ENCODE measurements at places on chromosomes 6 and 20.

DNA sequence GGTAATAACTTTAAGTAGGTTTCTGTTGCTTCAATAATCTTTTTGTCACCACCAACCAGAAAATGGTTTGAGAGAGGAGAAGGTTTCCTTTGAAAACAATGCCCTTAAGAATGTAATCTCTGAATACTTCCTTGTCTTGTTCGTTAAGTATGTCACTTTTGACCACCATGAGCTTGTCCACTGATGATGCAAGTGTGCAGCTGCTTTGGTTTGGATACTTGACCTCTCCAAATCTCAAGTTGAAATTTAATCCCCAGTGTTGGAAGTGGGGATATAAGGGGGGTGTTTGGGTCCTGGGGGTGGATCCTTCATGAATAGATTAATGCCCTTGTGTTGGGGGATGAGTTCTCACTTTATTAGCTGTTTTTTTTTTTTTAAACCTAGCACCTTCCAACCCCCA, 985.4 kb downstream of the EPHA7 start:
- DNase-seq = no peak

DNA sequence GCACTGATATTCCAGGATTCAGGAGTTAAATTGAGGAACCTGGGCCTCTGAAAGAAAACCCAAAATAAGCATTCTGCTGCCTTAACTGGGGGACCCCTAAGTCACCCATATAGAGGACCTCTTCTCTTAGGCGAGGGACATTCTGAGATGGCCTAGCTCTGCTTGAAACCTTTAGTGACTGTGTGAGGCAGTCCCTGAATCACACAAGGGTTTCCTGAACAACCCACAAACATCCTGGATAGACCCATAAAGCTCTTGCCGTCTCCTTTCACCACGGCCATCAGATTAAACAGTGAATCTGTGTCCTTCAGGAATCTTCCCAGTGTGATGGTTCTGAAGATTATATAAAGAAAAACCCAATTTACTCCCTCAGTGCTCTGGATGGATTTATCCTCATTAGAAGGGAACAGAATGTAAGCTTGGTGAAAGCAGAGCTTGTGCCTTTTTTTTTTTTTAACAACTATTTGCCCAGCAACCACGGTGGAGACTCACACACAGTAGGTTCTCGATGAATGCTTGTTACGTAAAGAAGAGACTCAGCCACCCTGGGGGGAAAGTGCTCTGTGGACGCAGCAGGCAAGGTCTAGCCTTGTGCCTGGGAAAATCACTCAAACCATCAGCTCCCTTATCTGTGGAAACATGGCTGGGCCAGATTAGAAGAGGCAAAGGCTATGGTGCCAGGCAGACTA, 39.1 kb upstream of the SIRPG start:
- DNase-seq = peak; percentile 30

GRCh38 chr6:105867277-105867676, 218.9 kb upstream of the PRDM1 start:
- DNase-seq = no peak

DNA sequence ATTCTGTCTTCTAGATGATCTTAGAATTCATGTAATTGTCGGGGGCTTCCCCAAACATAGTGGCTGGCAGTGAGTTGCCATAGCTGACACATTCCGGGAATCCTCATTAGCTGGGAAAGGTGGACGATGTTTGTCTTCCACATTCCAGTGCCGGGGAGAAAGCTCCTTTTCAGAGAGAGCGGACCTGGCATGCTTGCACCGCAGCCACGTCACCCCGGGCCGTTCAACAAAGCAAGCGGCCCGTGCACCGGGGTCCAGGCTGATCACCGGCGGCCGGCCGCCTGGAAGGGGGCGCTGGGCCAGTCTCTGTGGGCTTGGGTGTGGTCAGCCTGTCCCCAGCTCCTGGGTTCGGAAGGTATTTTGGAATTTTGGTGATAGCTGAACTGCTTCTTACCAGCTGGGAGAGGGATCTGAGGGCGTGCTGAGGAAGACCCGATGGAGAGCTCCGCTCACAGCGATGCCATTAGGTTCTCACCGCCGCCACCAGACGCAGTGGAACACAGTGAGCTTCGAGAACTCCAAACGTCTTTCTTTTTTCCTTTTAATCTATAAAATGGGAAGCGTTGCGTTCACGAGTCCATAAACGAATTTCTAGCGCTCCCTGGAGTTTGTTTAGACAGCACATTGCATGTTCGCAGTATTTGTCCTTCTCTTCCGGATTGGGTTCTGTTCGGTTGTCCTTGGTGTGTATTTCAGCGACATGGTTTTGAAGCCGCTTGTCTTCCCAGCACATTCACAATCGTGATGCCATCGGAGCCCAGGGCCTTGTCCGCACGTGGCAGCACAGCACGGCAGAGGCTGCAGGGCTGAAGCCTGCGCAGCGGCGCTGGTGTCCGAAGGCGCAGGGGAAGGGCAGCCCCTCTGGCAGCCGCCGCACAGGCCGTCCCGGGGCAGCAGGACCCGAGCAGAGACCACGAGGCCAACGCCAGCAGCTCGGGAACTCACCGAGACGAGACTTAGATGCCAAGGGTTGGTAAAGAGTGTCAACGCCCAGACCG, 557.6 kb downstream of the QKI start:
- DNase-seq = no peak

- peak; percentile 80 for DNase-seq
Observed at GRCh38 chr20:330233-331149, 5.1 kb downstream of the SOX12 start.

DNA sequence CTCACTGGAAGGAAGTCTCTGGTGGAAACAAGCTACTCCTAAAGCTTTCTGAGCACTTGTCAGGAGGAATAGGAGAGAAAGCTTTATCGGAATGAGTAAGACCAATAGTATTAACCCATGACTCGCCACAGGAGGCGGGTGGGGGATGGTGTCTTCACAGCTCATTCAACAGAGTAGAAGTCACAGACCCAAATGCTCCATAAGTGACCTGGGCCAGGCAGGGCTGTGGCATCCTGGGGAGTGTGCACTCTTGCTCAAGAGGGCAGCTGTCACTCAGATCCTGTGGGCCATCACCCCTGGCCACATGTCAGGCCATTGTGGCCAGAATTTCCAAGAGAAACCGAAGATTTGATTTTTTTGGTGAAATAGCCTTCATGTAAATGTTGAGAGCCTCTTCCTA, 116.0 kb downstream of the SYCP2 start:
- no peak for DNase-seq

- no peak for DNase-seq
Observed at GRCh38 chr20:64069614-64070243, 6.7 kb downstream of the TCEA2 start.

DNA sequence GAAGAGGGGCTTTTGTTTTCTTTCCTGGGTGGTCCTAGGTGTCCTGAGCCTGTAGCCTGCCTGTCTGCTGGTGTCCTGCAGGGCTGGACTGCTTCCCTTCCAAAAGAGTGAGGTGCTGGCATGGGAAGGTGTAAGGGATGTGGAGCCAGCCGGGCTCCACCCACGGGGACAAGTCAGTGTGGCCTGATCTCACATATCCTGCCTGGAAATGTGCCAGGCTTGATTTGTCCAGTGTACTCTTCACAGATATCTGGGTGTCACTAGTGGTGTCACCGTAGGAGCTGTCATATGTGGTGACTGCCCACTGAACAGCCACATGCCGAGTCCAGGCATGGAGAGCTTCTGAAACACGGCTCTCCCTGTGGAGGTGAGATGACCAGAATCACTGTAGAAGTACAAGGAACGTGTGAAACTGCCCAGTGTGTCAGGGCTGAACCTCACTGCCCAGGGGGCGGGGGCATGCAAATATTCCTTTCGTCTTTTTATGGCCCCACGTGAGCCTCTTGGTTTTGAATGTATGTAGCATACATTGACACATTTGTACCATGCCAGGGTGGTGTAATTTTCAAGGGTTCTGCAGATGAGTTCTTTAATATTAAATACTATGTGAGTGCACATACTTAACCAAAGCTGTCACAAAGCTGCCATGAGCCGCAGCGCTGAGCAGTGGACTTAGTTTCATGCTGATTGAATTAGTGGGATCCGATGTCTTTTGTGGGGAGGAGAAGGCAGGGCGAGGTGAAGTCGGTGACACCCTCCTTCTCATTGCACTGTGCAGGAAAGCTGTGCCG, 55.8 kb downstream of the CDH4 start:
- DNase-seq = no peak

DNA sequence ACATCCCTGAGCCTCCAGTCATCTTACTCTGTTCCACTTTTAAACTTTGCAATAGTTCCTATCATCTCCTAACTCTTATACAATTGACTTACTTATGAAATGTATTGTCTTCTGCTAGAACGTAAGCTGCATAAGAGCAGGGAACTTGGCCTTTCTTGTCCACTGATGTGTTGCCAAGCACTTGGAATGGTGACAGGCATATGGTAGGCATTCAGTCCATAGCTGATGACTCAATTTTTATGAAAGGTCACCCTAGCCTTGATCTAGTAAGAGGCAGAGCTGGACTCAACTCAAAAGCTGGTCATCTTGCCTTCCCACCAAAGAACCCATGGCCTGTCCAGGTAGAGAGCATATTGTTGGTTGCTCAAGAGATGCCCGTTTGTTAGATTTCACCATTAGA, 82.4 kb upstream of the FAM184A start:
- no peak for DNase-seq

DNA sequence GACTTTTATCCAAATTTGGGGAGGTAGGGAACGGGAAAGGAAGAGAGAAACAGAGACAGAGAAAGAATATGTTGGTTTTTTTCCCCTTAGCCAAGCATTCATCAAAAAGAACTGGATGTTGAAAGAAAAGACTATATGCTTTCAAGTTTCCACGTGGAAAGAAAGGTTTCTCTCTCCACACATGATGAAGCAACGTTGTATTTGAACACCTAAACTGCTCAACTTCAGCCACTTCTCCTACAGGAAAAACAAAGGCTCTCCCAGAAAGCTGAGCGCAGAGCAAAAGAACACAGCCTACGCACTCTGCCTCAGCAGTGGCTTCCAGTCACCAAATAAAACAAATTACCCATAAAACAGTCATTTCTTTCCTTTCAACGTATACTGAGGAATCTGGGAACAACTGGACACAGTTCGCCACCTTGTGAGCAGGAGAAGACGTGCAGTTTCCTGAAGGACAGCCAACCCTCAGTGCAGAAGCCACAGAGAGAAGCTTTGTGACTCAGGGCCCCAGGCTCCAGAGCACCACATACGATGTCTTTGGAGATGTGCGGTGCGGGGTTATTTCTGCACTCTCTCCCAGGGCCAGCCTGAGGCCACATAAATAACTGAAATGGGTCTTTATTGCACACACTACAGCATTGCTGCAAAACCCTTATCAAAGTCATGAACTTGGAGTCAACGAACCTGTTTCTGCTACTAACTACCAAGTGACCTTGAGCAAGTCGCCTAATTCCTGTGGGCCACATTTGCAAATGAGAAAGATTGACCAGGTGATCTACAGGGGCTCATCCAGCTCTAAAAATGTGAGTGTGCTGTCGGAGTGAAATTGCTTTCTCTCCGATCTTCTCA, 10.1 kb downstream of the IL17F start:
- DNase-seq = no peak

DNA sequence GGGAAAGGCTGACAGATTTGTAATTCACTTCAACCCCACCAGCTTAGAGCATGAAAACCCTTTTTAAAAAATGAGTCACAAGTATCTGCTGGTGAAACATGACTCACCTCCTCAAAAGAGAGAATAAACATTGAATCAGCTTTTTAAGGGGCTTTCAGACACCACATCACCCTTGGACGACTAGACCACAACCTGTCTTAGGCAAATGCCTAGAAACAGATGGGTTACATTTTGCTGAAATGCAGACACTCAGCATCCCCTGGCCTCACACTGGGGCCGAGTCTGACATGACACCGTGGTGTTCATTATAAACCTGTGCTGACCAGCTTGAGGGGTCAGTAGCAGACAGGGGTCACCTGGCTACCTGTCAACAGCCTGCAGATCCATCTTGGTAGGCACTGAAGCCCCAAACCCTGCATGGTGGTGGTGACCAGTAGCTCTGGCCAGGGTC, 175.3 kb upstream of the CST7 start:
- DNase-seq = no peak

DNA sequence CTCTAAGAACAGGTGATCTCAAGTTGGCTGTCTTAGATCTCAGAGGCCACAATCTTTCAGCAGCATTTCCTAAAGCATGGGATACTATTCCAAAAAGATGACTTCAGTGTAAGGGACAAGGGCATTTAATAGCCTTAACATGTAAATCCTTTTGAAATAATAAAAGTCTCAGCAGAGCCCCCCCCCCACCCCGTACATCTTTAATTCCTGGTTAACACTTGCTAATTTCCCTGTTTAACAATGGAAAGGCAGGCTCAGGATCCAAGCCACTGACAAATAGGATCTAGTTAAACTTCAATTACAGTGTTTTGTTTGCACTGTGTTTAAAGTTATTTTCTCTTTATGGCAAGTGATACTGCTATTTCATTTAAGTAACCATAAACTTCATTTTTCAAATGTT, 12.0 kb downstream of the TASP1 start:
- no peak for DNase-seq

DNA sequence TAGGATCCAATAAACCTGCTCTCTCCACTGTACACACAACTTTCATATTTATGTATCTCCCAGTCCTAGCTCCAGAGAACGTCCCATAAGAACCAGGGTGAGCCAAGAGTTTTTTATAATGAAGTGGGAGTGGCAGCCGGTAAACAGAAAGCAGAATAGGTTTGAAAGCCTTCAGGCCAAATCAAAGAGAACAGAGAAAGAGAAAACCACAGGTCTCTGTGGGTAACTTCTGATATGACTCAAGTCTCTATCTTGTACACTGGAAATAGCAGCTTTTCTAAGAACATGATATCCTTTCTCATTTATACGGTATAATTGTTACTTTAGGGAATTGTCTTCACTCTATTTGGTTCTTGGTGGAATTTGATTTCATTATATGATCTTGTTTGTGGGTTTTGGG, 273.6 kb downstream of the PACRG start:
- no peak for DNase-seq

DNA sequence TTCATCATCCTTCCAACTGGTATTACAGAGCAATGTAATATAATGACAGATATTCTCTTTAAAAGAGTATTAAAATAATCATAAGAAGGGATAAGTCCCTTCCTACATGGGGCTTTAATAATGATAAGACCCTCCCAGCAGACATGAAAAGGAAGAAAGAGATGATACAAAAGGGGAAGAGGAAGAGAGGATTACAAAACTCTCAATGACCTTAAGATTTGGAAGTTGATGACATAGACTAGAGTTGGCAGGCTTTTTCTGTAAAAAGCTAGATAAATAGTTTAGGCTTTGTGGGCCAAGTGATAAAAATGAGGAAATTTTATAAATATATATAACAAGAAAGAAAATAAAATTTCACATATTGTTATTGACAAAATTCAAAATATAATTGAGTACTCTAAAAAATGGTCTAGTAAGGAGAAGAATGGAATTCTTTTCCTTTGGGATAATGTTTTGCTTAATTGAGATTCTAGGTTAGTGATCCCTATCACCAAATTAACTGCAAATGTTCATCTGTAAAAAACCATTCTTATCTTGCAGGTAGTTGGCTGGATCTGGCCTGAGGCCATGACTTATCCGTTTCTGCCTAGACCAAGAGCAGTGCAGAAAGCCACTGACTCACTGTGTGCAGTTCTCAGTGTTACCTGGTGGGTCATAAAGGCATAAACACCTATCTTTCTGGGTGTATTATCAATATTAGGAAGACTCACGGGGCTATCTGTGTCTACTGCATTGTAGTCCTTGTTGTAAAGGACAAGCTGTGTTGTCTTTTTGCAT, 11.0 kb downstream of the RIPOR2 start:
- DNase-seq = no peak

- DNase-seq = no peak
Observed at GRCh38 chr20:15674253-15675060, 898.8 kb downstream of the KIF16B start.

All from CD4-positive, alpha-beta T cell treated with Interleukin-21 for 1 hour (primary cell).